ENCODE measurements at places on chromosomes 2 and 18. TPM values are rescaled to one million over a fixed set of nuclear protein-coding genes. Genes with fewer than 3 reads are reported as not detected.

- no peak overlapping the region for H3K27ac ChIP-seq
- H3K4me3 ChIP-seq: no peak overlapping the region
- H3K4me1 ChIP-seq: no peaks in the 10 kb centered on the region
- no peaks in the 10 kb centered on the region for H3K36me3 ChIP-seq
These were observed 323.2 kb downstream of the PLCL1 start for GRCh38 chr2:198127627-198128026.

GRCh38 chr2:74916394-74916793 lies 42.0 kb upstream of the POLE4 start:
- no peaks in the 10 kb centered on the region for H3K27me3 ChIP-seq
- H3K27ac ChIP-seq: no peak overlapping the region
- no peak overlapping the region for H3K4me3 ChIP-seq
- no peaks in the 10 kb centered on the region for H3K36me3 ChIP-seq

DNA sequence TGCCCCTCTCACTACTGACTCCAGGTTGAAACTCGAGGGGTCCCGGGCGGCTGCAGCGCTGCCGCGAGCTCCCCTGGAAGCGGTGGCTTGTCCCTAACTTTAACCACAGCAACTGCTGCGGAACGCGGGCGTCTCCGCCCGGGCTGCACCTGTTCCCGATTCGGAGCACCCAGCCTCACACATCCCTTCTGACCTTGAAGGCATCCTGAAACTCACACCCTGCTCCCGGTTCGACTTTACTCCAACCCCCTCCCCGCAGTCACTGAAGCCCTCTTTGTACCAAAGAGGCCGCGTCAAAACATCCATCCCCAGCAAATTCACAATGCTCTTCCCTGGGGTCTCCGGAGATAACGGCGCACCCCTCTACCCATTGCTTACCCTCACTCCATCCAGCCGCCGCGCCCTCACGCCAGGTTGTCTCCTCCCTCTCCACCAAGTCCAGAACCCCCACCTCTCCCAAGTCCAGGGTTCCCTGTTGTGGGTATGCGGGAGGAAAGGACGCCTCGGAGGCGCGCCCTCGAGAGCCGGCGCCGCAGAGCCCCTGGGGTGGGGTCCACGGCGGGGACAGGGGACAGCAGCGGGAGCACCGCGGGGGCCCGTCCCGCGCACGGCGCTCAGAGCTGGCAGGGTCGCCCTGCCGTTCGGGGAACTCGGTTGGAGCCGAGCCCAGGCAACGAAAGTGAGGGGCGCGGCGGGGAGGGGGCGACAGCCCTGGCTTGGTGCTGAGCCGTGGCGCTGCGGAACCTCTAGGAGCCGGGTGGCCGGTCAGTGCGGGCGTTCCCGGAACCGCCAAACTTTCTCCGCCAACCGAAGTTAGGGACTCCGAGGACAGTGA lies 934 bp downstream of the MYO5B start:
- no peaks in the 10 kb centered on the region for H3K36me3 ChIP-seq
- H3K4me1 ChIP-seq: 0 out of 2 replicates have a peak, but pooled peaks cover 6% of the 10 kb centered on the region
- H3K4me3 ChIP-seq: peak overlapping the region; percentile 65
- H3K27me3 ChIP-seq: no peaks in the 10 kb centered on the region
- H3K27ac ChIP-seq: peak overlapping the region; percentile 55

- no peak overlapping the region for H3K27ac ChIP-seq
- H3K4me3 ChIP-seq: no peak overlapping the region
- H3K27me3 ChIP-seq: no peaks in the 10 kb centered on the region
- H3K4me1 ChIP-seq: no peaks in the 10 kb centered on the region
These were observed 13.4 kb downstream of the PARD6G start for GRCh38 chr18:80233899-80234298.

DNA sequence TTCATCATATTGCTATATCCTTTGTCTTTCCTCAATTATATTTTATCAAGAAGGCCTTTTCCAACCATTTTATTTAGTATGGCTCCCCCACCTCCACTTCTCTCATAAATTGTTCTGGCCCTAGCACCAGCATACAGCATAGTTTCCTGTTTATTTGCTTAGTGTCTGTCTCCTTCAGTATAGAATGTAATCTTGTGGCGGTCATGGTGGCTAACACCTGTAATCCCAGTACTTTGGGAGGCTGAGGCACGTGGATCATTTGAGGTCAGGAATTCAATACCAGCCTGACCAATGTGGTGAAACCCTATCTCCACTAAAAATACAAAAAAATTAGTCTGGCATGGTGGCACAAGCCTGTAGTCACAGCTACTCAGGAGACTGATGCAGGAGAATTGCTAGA lies 39.6 kb upstream of the CLASP1 start:
- H3K27ac ChIP-seq: no peak overlapping the region
- no peaks in the 10 kb centered on the region for H3K36me3 ChIP-seq
- H3K4me1 ChIP-seq: no peaks in the 10 kb centered on the region
- no peak overlapping the region for H3K4me3 ChIP-seq

DNA sequence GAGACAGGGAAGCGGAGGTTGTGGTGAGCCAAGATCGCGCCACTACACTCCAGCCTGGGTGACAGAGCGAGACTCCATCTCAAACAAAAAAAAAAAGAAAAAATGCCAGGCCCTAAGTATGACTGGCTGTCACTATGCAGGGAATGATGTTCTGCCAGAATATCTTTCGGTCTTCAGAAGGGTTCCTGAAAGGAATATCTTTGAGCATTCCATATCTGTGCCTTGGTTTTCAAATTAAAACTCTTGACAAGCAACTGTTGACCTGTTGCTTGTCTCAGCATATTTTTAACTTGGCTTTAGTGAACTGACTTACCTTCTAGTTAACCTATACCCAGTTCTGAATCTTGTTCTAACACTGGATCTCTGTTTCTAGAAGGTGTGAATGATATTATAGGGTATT lies 953.2 kb upstream of the FAM98A start:
- no peak for DNase-seq
- no peaks in the 10 kb centered on the region for H3K36me3 ChIP-seq
- H3K4me3 ChIP-seq: no peak overlapping the region
- no peaks in the 10 kb centered on the region for H3K27me3 ChIP-seq
- H3K27ac ChIP-seq: no peak overlapping the region

DNA sequence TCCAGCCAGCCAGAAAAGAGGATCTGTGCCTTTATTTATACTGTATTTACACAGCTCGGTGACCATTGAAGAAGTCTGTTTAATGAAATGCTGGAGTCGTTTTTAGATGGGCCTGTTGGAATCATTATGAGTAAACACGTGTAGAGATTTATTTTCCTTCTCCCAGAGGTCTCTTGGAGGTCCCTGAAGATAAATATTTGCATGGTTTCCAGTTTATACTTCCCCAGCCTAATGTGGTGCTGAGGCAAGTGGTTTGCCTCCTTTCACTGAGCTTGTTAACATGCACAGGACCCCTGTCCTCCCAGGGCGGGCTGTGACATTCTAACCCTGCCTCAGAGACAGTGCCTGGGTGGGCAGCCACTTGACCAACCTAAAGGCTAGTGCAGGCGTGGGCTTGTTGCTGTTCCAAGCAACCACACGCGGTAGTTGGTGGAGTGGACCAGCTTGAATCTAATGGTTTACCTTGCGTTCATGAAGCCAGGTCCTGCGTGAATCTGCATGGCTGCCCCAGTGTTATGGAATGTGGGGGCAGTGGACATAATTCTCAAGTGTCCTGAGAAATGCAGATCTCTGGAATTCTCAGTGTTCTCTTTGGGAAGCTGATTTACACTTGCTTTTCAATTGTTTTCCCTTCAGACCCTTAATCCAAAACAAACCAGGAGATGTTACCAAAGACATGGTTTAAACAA lies 130.2 kb upstream of the DLX2 start:
- peaks cover 8% of the 10 kb centered on the region for H3K4me1 ChIP-seq
- H3K27ac ChIP-seq: no peak overlapping the region
- DNase-seq: no peak
- no peaks in the 10 kb centered on the region for H3K36me3 ChIP-seq

DLX2 gene
- total RNA-seq: 3.7 TPM

TMEM17 gene
- total RNA-seq: 3.2 TPM

GDF7 gene
- total RNA-seq: 0.02 TPM

GRCh38 chr2:193847991-193848390 lies 1653.3 kb upstream of the TMEFF2 start:
- no peaks in the 10 kb centered on the region for H3K27me3 ChIP-seq
- no peak overlapping the region for H3K27ac ChIP-seq
- no peaks in the 10 kb centered on the region for H3K4me1 ChIP-seq
- H3K4me3 ChIP-seq: no peak overlapping the region

DNA sequence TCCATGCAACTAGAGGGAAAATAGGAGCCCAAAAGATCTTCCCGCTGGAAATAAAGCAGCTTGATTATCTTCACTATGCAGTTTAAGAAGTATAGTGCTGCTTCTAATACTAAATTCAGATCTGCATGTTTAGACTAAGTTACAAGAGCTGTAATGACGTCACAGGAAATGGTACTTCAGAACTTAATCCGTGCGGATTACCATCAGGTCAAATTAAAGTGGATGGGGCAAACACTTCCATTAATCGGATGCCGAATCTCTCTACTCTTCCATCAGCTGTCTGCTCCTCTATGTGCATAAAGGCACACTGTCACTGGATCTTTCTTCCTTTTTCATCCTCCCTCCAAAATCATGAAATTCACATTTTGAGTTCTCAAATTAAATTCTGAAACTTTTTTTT lies 52.6 kb downstream of the TRAPPC12 start:
- H3K4me3 ChIP-seq: no peak overlapping the region
- no peaks in the 10 kb centered on the region for H3K4me1 ChIP-seq
- peaks cover 2% of the 10 kb centered on the region for H3K36me3 ChIP-seq
- no peak overlapping the region for H3K27ac ChIP-seq
- H3K27me3 ChIP-seq: no peaks in the 10 kb centered on the region

DNA sequence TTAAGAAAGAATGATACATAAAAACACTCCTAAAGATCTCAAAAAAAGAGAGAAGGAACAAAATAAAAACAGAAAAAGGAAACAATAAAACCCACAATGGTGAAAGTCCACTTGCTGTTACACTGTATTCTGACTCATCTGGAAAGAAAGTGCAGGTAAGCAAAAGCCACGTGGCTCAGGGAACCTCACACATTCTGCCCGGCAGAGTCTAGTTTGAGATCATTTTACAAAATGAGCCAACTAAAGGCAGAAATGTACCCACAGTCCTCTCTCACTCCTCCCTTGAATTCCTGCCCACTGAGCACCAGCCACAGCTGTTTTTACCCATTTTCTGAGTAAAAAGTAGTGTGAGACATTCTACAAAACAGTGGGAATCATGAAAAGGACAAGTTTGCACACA lies 10.0 kb downstream of the KCNH7 start:
- DNase-seq: no peak
- H3K36me3 ChIP-seq: no peaks in the 10 kb centered on the region
- no peak overlapping the region for H3K4me3 ChIP-seq
- H3K27ac ChIP-seq: no peak overlapping the region
- H3K4me1 ChIP-seq: no peaks in the 10 kb centered on the region

SCN3A gene
- not detected for total RNA-seq

DNA sequence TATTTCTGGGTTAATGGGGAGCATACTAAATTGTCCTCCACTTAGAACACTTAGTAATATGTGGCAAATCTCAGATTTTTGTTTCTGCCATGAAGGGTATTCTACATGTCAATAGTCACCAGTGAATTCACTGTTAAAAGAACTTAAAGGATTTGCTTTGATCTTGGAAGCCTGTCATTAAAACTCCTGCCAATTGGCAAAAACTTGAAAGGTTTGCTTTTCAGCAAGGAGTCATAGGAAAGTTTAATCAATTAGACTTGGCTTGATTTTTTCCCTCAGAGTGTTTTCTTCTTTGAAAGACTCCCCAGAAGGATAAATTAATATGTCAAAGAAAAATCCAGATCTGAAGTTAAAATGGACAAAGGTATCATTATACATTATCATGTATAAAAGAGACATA lies 671.9 kb upstream of the PKDCC start:
- no peaks in the 10 kb centered on the region for H3K27me3 ChIP-seq
- H3K4me1 ChIP-seq: no peaks in the 10 kb centered on the region
- H3K36me3 ChIP-seq: no peaks in the 10 kb centered on the region

EIF5B gene
- total RNA-seq: 65.9 TPM

- H3K27ac ChIP-seq: no peak overlapping the region
- H3K4me3 ChIP-seq: no peak overlapping the region
- no peak for DNase-seq
- H3K27me3 ChIP-seq: no peaks in the 10 kb centered on the region
These were observed 70.4 kb downstream of the ARHGEF33 start for GRCh38 chr2:38959938-38960608.

GRCh38 chr2:231563378-231563961 lies 29.2 kb upstream of the TEX44 start:
- no peaks in the 10 kb centered on the region for H3K36me3 ChIP-seq
- H3K4me1 ChIP-seq: no peaks in the 10 kb centered on the region
- no peaks in the 10 kb centered on the region for H3K27me3 ChIP-seq
- no peak overlapping the region for H3K27ac ChIP-seq

- H3K36me3 ChIP-seq: no peaks in the 10 kb centered on the region
- H3K27me3 ChIP-seq: peaks cover 8% of the 10 kb centered on the region
- DNase-seq: no peak
- H3K4me3 ChIP-seq: no peak overlapping the region
- H3K27ac ChIP-seq: no peak overlapping the region
These were observed 8.4 kb downstream of the RSAD2 start for GRCh38 chr2:6885968-6886367.

- no peak overlapping the region for H3K27ac ChIP-seq
- H3K4me1 ChIP-seq: no peaks in the 10 kb centered on the region
- no peak for DNase-seq
- H3K4me3 ChIP-seq: no peak overlapping the region
- H3K36me3 ChIP-seq: no peaks in the 10 kb centered on the region
- no peaks in the 10 kb centered on the region for H3K27me3 ChIP-seq
These were observed 25.8 kb downstream of the NYAP2 start for GRCh38 chr2:225425284-225425683.

DNA sequence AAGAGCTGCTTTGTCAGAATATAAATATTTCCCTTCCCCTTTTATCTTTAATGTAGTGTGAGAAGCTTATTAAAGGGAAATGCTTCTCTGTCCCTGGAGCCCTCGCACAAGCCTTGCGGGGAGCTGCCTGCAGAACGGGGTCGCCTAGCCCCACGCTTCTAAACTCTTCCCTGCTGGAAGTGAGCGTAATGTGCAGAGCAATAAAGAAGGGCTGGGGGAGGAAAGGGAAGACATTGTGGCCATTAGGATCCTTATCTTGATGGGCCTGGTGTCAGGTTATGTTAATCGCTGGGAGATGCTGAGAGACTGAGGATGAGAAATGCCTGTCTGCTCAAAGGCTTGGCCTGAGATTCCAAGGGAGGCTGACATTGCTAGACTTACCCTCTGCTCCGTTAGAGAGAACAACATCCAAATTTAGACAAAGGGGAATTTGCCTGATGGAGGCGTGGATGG lies 18.9 kb upstream of the FZD7 start:
- no peaks in the 10 kb centered on the region for H3K27me3 ChIP-seq
- H3K4me3 ChIP-seq: no peak overlapping the region
- H3K27ac ChIP-seq: no peak overlapping the region
- no peaks in the 10 kb centered on the region for H3K4me1 ChIP-seq

- no peaks in the 10 kb centered on the region for H3K4me1 ChIP-seq
- DNase-seq: no peak
- no peaks in the 10 kb centered on the region for H3K36me3 ChIP-seq
These were observed 1655.3 kb upstream of the ACVR2A start for GRCh38 chr2:146189541-146189940.

GRCh38 chr2:30408961-30409387 lies 38.1 kb upstream of the LCLAT1 start:
- H3K36me3 ChIP-seq: no peaks in the 10 kb centered on the region
- H3K27ac ChIP-seq: no peak overlapping the region
- DNase-seq: no peak
- 0 out of 2 replicates have a peak, but pooled peaks cover 5% of the 10 kb centered on the region for H3K27me3 ChIP-seq
- H3K4me3 ChIP-seq: no peak overlapping the region

ABCB11 gene
- total RNA-seq: 0.12 TPM

GRCh38 chr2:12504443-12504842 lies 212.3 kb upstream of the TRIB2 start:
- no peaks in the 10 kb centered on the region for H3K27me3 ChIP-seq
- no peak overlapping the region for H3K4me3 ChIP-seq
- H3K36me3 ChIP-seq: no peaks in the 10 kb centered on the region

ACMSD gene
- total RNA-seq: not detected

RAB12 gene
- 32.7 TPM for total RNA-seq
